Left ventricle myocardium inferior (tissue), 1 donor: ENCODE measurements at places on chromosomes 3 and 15. TPM values are rescaled to one million over a fixed set of nuclear protein-coding genes. Genes with fewer than 3 reads are reported as not detected.

Gene PTPN9
- 7.1 TPM for total RNA-seq

Gene EFCAB12
- total RNA-seq: not detected

- no peak for DNase-seq
- H3K4me1 ChIP-seq: peaks cover 26% of the 10 kb centered on the region
- H3K27ac ChIP-seq: no peak overlapping the region
- no peaks in the 10 kb centered on the region for H3K27me3 ChIP-seq
- H3K4me3 ChIP-seq: no peak overlapping the region
Measured at GRCh38 chr3:120568598-120568997, 27.5 kb upstream of the NDUFB4 start.

- H3K4me3 ChIP-seq: peak within 1 kb of the TSS; percentile 51
- peaks cover 15% of the 10 kb centered on the region for H3K36me3 ChIP-seq
- no peak for DNase-seq
Measured at GRCh38 chr3:132596816-132597433, at the start of gene ACKR4. Gene ACKR4 (plus strand): TSS chr3:132597270. CDS start chr3:132600398, 3,128 bp downstream.

Gene TSEN2
- total RNA-seq: 22.5 TPM

GRCh38 chr15:59933607-59934006, 70.5 kb upstream of the FOXB1 start:
- H3K4me1 ChIP-seq: no peaks in the 10 kb centered on the region
- H3K36me3 ChIP-seq: no peaks in the 10 kb centered on the region
- H3K4me3 ChIP-seq: no peak overlapping the region
- H3K27ac ChIP-seq: no peak overlapping the region
- no peak for DNase-seq
- H3K27me3 ChIP-seq: peaks cover 91% of the 10 kb centered on the region

DNA sequence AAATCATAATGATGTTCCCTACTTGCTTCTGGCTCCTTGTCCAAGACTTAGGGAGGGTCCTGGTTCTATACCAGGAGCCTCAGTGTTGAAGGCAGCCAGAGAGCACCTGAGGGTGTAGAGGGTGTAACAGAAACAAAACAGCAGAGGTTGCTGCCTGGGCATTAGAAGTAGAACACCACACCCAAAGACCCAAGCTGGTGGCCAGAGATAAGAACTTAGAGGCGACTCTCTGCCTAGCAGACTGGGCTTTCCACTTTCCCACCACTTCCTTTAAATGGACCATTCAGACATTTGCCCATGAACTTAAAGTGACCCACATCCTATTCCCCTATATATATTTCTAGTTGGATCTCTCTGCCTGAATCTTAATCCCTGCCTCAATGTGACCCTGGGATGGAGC, 189.8 kb downstream of the KLF13 start:
- H3K36me3 ChIP-seq: no peaks in the 10 kb centered on the region
- no peak for DNase-seq
- no peaks in the 10 kb centered on the region for H3K27me3 ChIP-seq
- no peaks in the 10 kb centered on the region for H3K4me1 ChIP-seq
- no peak overlapping the region for H3K27ac ChIP-seq
- no peak overlapping the region for H3K4me3 ChIP-seq

GRCh38 chr3:100902572-100902971, 90.6 kb downstream of the ABI3BP start:
- H3K27me3 ChIP-seq: no peaks in the 10 kb centered on the region
- no peak for DNase-seq
- no peak overlapping the region for H3K4me3 ChIP-seq
- H3K27ac ChIP-seq: no peak overlapping the region
- H3K36me3 ChIP-seq: no peaks in the 10 kb centered on the region
- H3K4me1 ChIP-seq: no peaks in the 10 kb centered on the region

Gene CFAP100
- total RNA-seq: not detected

DNA sequence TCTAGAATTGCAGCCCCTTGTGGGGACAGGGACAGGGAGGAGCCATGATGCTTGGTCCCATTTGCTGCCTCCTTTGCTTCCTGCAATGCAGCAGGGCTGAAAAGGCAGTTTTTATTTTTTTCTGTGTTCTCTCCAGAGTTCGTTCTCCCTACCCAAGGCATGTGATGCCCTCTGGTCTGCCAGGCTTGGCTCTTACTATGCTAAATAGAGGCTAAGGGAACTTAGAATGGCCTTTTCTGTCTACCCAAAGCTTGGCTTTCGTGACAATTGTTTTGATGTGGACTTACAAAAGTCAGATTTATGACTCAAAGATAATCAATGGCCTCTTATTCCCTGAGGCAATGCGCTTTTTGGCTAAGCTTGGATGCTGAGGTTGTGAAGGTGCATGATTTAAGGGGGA, 293.3 kb upstream of the TBL1XR1 start:
- no peak for DNase-seq
- H3K27ac ChIP-seq: peak overlapping the region; percentile 54
- H3K36me3 ChIP-seq: no peaks in the 10 kb centered on the region
- no peak overlapping the region for H3K4me3 ChIP-seq

Gene PATL2
- 3.7 TPM for total RNA-seq

DNA sequence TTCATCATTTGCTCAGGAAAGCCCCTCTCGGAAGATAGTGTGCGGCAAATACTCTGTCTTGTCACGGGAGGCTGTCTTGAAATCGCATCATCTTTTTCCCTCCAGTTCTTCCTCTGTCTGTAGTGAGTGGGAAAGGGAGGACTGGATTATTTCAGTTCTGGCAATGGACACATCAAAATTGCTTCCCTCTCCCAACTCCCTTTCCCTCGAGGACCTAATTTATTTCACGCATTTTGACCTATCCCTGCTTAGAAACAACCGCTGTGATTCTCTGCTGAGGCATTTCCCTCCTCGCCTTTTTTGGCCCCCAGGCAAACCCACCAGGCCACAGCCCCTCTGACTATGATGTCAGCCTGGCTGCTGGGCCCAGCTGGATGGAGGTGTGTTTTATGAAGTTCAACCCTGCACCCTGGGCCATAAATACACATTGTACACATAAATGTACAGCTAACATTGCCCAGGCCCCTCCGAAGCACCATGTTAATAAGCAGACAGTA, 138.7 kb upstream of the LRTM1 start:
- no peaks in the 10 kb centered on the region for H3K27me3 ChIP-seq
- H3K4me1 ChIP-seq: no peaks in the 10 kb centered on the region
- no peak for DNase-seq
- no peaks in the 10 kb centered on the region for H3K36me3 ChIP-seq

DNA sequence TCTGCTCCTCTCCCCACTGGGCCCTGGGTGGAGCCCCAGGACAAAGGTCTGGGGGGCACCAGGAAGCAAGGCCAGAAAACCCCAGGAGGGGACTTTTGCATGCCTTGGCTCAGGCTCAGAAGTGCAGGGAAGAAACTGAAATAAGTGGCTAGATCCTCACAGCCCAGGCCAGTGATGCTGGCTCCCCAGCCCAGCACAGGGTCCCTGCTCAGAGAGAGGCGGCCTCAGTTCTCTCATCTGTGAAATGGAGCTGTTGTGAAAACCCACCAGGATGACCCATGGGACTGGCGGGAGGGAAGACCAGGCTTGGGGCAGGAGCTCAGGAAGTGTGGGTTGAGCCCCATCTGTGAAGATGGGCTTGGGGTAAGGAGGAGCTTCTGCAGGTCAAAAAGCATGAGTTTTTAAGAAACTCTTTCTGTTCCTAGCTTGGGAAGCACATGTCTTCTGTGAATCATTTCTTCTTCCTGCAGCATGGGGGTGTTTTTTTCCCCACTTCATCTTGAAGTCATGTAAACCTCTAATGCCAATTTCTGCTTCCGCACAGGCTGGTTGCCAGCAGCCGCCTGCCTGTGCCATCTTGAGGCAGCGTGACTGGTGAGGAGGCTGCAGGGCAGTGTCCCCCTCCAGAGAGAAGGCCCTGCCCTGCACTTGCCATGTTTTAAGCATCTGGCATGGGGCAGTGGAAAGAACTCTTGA, 118.6 kb downstream of the SMAD6 start:
- no peak for DNase-seq
- H3K36me3 ChIP-seq: no peaks in the 10 kb centered on the region

- no peaks in the 10 kb centered on the region for H3K27me3 ChIP-seq
- H3K36me3 ChIP-seq: peaks cover 12% of the 10 kb centered on the region
- no peak overlapping the region for H3K27ac ChIP-seq
- DNase-seq: no peak
- H3K4me3 ChIP-seq: no peak overlapping the region
Measured at GRCh38 chr15:74547616-74548015, 6.6 kb downstream of the ARID3B start.

Gene DUOXA1
- 0.30 TPM for total RNA-seq

DNA sequence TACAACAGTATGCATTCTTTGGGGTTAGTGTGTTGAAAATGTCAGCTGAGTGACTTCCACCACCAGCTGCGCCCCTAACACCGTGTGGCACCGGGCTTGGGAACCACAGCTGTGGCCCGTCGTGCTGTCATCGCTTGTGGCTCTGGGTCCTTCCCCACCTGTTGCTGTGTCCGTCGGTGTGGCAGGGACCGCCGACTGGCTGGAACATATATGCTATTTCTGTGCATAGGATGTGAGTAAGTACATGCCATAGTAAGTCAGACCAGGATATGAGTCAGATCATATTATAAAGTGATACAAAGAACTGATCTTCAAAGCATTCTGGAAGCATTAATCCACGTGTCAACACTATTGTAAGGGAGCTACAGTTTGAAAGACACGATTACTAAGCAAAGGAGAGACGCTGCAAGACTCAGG, 31.9 kb downstream of the EHD4 start:
- DNase-seq: no peak
- H3K36me3 ChIP-seq: peaks cover 28% of the 10 kb centered on the region
- no peak overlapping the region for H3K4me3 ChIP-seq

DNA sequence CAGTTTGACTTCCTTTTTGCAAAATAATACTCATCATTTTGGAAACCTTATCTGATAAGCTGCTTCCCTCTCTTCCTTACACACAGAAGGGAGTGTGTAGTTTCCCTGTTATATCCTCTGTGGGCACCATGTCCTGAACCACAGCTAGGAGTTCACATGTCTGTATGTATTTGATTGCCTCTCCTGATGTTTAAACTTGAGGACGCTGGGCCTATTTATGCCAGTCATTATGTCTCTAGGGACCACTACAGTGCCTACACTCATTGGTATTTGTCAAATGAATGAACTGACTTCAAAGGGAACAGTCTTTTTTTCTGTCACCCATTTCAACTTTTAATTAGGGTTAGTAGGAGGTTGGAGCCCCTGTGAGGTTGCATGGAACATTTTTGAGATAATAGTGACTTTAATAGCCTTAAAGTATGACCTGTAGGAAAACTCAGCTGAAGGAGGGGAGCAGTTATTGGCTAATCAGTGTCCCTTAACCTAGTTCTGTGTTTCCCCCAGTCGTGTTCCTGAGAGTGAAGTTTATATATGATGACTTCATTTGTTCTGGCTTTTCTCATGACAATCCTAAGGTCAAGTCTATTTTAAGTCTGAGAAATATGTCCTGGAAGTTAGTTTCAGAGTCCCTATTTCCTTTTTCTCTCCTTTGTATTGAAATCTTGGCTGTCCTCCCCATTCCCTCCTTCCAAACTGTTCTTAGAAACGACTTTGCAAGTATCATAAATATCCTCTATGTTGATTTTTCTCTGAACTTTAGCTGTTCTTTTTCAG, 28.9 kb downstream of the PDE8A start:
- no peak overlapping the region for H3K4me3 ChIP-seq
- no peaks in the 10 kb centered on the region for H3K36me3 ChIP-seq
- DNase-seq: no peak
- peak overlapping the region; percentile 77 for H3K27ac ChIP-seq
- no peaks in the 10 kb centered on the region for H3K27me3 ChIP-seq

- H3K4me1 ChIP-seq: no peaks in the 10 kb centered on the region
- peak overlapping the region; percentile 62 for H3K27ac ChIP-seq
Measured at GRCh38 chr3:157520485-157521150, 17.4 kb upstream of the VEPH1 start.

GRCh38 chr3:112687211-112687610, 46.3 kb upstream of the CCDC80 start:
- no peak for DNase-seq
- H3K4me3 ChIP-seq: no peak overlapping the region
- H3K36me3 ChIP-seq: no peaks in the 10 kb centered on the region
- H3K27ac ChIP-seq: no peak overlapping the region
- no peaks in the 10 kb centered on the region for H3K27me3 ChIP-seq
- no peaks in the 10 kb centered on the region for H3K4me1 ChIP-seq

DNA sequence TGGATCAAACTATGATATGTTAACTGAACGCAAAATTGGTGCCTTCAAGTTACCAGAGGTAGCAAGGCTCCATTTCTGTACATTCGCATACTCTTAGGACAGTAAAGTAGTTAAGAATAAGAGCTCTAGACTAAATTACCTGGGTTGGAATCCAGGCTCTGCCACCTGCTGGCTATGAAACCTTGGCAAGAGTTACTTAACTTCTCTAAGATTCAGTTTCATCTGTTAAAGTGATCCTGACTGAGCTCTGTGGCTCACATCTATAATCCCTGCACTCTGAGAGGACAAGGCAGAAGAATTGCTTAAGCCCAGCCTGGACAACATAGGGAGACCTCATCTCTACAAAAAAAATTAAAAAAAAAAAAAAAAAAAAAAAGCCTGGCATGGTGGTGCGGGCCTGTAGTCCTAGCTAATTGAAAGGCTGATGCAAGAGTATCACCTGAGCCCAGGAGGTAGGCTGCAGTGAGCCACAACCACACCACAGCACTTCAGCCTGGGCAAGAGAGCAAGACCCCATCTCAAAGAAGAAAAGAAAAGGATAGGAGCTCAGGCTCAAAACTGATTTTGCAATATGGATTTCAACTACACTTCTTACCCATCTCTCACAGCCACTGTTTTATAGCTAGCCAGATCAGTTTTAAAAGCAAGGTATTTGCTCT, 21.3 kb downstream of the GSK3B start:
- no peak overlapping the region for H3K27ac ChIP-seq
- peaks cover 68% of the 10 kb centered on the region for H3K4me1 ChIP-seq
- H3K4me3 ChIP-seq: no peak overlapping the region
- DNase-seq: no peak

Gene SLC6A20
- not detected for total RNA-seq

DNA sequence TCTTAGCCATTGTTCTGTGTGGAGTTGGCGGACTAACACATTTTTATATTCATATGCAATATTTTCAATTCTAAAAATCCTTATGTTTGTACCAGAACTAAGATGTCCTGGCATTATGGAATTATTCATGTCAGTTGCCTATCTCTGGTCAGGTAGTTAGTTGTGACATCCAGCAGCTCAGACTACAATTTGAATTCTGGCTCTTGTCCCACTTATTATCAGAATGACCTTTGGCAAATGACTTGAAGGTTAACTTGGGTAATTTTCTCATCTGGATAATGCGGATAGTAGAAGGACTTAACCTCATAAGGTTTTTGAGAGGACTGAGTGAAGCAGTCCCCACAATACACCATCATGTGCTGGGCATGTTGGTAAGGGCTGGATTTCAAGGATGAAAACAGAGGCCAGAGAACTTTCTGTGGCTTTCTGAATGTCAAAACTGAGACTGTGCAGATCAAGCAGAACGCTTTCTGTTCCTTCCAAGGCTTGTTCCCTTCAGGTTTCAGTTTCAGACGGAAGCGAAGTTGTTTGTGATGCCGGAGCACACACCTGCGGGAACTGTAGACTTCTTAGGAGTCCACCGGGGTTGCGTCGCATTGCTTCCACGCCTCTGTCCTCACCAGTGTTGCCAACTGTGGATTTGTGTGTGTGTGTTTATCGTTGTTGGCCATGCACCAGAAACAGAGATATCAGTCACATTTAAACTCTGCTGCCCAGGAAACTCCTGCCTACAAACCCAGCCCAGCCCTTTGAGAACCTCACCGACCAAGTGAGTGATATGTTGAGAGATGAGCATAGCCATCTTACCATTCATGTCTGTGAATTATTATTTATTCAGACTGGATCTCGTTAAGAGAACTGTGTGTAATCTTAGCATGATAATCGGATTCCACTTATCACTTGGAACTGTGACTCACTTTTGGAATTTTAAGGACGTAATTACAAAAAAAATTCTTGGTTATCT, 76.0 kb downstream of the PTPRG start:
- DNase-seq: no peak
- peaks cover 65% of the 10 kb centered on the region for H3K4me1 ChIP-seq
- H3K4me3 ChIP-seq: peak overlapping the region; percentile 54
- no peaks in the 10 kb centered on the region for H3K27me3 ChIP-seq
- H3K36me3 ChIP-seq: no peaks in the 10 kb centered on the region

Gene CCR3
- total RNA-seq: not detected
